ENCODE measurements at places on chromosomes 5 and 9.

DNA sequence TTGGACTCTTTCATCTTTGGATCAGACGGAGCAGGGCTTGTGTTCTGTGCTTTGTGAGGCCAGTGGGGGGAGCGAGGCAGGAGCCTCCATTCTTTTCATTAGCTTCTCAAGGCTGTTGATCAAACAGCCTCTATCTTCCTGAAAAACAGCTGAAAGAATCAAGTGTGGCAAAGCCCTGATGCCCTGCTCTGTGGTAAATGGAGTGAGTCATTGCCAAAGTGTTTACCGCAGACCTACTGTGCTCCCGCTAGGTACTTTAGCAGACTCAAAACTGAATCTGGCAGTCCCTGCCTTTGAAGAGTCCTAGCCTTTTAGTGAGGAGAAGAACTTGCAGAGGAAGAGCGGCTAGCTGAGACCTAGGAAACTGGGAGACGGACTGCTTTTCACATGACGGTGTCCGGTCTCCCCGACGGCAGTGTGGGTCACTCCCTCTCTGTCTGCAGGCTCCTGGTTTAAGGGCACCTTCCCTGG, 3.3 kb downstream of the ANKRD33B start:
- no peak for DNase-seq

DNA sequence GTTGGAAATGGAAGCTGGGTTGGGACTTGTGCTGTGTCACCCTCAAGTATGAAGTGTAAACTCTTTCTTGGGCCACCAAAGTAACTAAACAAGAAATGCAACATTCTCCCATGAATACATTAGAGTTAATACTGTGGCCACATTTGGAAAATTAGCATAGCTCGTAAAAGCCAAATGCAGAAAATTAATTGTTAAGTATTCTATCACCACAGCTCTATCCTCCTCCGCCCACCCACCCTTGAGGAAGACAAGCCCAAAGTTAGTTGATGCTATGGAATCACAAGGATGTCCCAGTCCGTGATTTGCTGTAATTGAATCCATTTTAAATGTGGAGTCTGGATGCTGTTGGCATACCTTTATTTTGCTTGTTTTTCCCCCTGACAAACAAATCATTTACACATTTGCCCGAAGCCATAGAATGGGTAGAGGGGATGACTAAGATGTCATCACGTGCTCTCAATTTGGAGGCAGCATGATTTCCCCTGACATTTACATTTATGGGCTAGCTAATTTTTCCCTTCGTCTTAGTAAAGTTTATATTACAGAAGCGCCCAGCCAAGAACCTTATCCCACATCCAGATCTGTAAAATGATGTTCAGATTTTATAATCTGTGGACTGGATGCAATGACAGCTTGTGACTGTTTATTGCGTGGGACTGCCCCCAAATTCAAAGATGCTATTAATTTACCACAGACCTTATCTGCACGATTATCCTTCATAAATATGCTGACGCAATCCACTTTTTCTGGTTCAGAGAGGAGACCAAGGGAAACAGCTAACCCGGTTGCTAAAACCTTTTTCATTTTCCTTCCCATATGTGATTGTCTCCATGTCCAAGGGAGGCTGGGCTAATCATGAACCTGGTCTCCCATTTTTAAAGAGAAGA, 3.7 kb downstream of the MSX2 start:
- DNase-seq = no peak

DNA sequence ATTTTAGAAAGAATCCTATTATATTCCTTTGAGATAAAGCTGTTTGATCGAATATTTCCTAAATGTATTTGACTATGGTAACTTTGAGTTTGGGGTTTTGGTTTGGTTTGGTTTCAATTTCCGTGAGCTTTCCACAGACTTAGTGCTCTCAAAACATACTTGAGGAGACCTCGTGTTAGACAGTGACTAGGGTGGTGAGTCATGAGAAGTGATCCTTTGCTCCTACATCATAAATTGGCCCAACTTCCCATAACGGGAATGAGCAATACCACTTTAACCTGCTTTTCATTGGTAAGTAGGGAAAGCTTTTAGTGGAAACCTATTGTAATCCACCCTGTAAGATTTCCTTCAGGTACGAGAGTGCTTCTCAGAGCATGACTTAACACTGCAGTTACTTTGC, 3.8 kb upstream of the RASEF start:
- no peak for DNase-seq

DNA sequence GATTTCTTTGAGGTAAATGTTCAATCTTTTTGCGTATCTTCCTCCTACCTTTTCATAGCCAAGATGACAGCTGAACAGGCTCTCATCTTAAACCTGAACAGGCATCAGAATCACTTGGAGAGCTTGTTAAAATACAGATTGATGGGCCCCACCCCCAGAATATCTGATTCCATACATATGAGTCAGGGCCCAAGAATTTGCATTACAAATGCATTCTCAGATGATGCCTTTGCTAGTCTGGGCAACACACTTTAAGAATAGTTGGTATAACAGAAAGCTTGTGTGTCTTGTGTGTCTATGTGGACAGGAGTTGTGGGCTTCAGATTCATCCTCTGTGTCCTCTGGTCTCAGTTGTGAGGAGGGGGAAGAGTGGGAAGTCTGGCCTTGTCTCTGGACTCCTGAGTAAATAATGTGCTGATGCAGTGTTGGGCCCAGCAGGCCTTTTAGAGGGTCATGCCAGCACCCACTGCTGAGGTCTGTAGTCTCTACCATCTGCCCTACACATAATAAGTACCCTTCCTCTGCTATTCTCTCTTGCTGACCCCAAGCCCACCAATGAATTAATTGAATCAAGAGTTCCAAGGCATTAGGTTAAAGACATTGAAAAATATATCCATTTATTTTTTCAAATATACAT, 43.1 kb downstream of the PTCD2 start:
- DNase-seq = no peak

DNA sequence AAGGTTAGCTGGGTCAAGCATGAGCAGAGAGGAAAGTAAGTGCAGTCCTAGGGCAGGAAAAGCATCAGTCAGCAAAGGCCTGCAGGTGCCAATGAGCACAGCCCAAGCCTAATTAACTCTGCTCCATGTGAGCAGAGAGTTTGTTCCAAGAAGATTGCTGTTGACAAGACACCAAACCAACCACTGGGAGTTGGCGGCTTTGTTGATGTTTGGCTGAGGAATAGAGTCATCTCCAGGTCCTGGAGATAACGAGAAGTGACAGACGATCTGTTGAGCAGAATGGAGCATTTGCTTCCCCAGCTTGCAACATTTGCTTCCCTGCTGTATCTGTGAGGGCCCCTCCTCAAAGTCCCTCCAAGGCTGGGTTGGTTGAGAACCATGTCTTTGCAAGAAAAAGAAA, 68.2 kb downstream of the FAM114A2 start:
- no peak for DNase-seq

GRCh38 chr5:170745481-170746071, 37.9 kb upstream of the GABRP start:
- DNase-seq = no peak

- no peak for DNase-seq
These were observed 16.5 kb upstream of the SRFBP1 start for GRCh38 chr5:121945261-121945660.

GRCh38 chr5:63456279-63456678, 506.0 kb downstream of the HTR1A start:
- no peak for DNase-seq

- no peak for DNase-seq
These were observed 21.1 kb downstream of the PITX1 start for GRCh38 chr5:135012951-135013391.

Measured in T-helper 17 cell (primary cell).